Natural killer cell treated with Interleukin-12 subunit alpha and Interleukin-12 subunit beta and Interleukin-15 and Interleukin-18, amount 100 ng/mL, for 72 hours (primary cell): ENCODE measurements at places on chromosomes 1 and 21. TPM values are rescaled to one million over a fixed set of nuclear protein-coding genes. Genes with fewer than 3 reads are reported as not detected.

The CR1L gene
- total RNA-seq, result not detected

- DNase-seq, result no peak
Measured at GRCh38 chr1:97905141-97905940, 15.5 kb downstream of the DPYD start.

DNA sequence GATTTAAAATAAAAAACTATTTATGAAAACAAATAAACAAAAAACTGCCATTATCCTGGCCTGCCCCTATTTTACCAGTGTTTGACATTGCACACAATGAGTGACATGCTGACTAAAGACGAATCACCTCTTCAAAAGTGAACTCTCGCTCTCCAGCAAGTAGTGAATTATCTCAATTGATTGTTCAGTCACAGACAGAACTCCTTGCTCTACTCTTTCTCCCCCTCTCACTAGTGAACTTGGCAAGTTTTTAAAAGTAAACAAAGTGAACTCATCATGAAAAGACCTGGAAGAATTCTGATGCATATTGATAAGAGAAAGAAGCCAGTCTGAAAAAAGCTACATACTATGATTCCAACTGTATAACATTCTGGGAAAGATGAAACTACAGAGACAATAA, 4.7 kb upstream of the C1orf52 start:
- DNase-seq, result no peak

- DNase-seq, result no peak
Measured at GRCh38 chr1:195608883-195609282, 999.4 kb downstream of the KCNT2 start.

GRCh38 chr1:183842795-183843144, 37.9 kb downstream of the RGL1 start:
- DNase-seq, result no peak

GRCh38 chr1:56129837-56130236, 449.5 kb downstream of the PLPP3 start:
- DNase-seq, result no peak

- no peak for DNase-seq
Measured at GRCh38 chr1:232589812-232590743, 39.9 kb downstream of the SIPA1L2 start.

DNA sequence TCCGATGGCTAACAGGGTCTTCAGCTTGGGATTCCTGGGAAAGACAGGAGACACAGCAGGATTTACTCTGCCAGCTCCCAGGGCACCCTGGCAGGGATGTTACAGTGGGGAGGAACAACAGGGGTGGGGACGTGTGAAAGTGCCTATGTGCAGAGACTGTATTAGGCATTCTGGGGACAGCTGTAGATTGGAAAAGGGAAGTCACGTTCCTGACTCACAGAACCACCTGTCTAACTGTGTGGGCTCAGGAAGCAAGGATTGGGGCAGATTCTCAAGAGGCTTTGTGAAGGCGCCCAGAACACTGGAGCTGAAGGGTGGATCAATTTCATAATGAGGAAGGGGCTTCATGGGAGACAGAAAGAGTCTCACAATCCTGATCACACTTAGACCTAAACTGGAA, 4.4 kb downstream of the CHIT1 start:
- DNase-seq, result no peak

The TPR gene
- total RNA-seq, result 180 TPM

DNA sequence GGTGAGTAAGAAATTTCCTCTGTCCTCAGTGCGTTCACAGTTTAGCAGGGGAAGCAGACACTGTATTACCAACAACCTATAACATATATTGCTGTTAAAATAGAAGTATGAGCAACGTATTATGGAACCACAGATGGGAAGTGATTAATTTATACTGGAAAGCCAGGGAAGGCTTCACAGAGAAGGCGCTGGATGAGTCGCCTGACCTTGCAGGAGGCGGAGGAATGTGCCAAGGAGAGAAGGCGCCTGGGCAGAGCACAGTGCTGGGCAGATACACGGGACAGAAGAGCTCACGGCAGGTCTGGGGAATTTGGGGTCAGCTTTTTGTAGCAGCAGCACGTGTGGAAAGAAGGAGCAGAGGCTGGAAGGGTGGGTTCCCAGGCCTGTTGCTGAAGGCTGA, 116.3 kb downstream of the DHRS3 start:
- no peak for DNase-seq

The CYP2J2 gene
- total RNA-seq, result not detected
